ENCODE measurements at places on chromosomes 5 and 9.
A peak's percentile ranks its signal among the peaks of the same experiment; 100 is the strongest.

- DNase-seq, result no peak
Observed at GRCh38 chr5:166551384-166551783, 1740.1 kb upstream of the WWC1 start.

- no peak for DNase-seq
Observed at GRCh38 chr5:1718669-1719068, 81.0 kb downstream of the MRPL36 start.

- DNase-seq, result no peak
Observed at GRCh38 chr5:103758996-103759395, 196.4 kb upstream of the NUDT12 start.

GRCh38 chr5:135434591-135435466 is 12.3 kb downstream of the DCANP1 start:
- no peak for DNase-seq

DNA sequence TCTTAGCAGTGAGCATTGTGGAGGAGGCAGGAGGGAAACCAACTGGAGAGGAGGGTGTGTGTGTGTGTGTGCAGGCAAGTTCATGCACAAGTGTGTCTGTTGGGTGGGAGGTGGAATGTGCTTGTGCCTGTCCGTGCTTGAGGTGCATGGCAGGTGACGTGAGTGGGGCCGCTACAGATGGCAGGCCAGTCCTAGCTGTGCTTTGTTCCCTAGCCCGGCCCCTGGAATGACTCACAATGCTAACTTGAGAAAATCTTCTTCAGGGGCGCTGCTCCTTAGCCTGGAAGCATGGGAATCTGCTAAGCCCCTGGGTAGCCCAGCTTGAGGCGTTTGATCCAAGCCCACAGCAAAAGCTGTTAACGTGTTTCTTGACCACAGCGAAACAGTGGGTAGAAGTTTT is 25.0 kb upstream of the DMRT2 start:
- no peak for DNase-seq

DNA sequence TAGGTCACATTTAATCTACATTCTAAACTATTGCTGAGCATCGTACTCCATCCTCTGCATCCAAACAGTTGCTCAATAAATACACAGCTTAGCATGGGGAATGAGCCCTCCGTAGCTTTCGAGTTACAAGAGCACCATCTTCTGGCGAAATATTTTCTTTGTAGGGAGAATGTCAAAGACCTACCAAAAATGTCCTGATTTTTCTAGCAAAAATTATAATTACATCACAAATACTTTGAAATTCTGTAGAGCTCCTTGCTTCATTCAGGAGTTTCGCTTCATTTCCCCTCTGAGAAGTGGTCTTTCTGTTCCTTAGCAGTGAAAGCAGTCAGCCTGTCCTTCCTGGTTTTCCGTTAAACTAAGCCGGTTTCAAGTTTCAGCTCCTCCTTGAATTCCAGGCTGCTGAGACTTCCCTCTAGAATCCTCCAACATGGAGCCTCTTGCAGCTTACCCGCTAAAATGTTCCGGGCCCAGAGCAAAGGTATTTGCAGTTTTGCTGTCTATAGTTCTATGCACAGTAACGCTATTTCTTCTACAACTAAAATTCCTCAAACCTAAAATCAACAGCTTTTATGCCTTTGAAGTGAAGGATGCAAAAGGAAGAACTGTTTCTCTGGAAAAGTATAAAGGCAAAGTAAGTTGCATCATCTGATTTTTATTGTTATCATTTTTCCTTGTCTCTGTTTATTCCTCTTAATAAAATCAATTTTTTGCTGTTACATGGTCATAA is at the start of gene GPX8:
GPX8 (plus strand) TSS at position 409 of the 730 bp plus-strand sequence; CDS start at position 431, 22 bp downstream.
- no peak for DNase-seq

DNA sequence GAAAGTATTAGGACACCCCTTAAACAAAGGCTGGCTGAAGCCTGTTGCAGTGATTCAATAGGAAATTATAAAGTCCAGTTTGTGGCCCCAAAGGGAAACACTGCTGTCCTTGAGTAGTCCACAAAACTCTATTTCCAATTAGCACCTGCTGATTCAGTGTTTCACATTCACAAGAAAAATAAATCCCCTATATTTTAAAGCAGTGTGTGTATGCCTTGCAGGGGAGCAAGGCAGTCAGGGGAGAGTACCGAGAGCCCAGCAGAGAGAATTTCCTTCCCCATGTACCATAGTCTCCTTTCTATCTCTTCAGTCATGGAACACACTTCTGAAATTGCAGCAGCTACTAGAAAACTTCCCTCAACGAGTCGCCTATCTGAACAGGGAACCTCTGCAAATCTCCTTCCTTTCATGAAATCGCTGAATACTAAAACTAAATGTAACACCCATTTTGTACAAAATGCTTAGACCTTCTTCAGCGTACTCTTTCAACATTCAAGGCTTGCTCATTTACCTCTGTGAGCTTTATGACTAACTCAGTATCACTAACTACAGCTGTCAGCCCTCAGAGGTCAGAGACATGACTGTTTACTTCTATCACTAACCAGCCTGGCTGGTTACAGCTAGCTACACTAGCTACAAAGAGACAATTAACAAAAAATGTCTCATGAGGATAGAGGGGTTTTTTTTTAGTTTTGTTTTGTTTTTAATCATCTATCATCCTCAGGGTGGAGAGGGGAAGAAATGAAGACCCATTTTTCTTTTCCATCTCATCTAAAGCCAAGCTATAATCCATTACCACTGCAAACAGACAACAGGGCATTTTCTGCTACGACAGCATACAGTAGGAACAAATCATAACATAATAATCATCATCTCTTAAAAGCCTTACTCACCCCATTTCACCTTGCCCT is 188.7 kb downstream of the EBF1 start:
- DNase-seq, result no peak

DNA sequence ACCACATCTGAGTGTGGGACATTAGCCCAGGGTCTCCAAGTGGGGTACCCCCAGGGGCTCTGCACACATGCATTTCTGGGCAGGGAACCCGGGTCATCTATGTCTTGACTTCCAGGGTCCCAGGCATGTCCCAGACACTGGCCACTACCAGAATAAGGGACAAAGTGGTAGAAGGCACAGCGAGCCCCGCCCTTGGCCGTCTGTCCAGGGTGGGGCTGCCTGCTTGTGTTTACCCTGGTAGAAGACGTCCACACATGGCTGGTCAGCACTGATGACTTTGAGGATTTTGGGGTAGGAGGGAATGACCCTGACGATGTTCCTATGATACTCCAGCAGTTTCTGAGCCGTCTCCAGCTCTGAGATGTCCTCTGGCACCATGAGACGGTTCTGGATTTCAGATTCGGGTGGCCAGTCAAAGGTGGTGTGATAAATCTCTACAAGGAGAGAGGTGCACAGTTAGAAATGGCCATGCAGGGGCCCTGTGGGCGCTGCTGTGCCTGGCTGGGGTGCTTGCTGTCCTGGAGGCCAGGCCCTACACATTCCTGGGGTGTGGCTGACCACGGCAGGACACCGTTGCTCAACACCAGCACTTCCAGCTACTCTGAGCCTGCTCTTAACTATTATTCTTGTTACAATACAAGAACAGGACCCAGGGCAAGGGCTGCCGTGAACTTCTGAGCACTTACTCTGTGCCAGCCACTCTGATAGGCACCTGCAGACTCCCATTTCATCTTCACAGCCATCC is 51.3 kb downstream of the AK8 start:
- DNase-seq, result no peak

DNA sequence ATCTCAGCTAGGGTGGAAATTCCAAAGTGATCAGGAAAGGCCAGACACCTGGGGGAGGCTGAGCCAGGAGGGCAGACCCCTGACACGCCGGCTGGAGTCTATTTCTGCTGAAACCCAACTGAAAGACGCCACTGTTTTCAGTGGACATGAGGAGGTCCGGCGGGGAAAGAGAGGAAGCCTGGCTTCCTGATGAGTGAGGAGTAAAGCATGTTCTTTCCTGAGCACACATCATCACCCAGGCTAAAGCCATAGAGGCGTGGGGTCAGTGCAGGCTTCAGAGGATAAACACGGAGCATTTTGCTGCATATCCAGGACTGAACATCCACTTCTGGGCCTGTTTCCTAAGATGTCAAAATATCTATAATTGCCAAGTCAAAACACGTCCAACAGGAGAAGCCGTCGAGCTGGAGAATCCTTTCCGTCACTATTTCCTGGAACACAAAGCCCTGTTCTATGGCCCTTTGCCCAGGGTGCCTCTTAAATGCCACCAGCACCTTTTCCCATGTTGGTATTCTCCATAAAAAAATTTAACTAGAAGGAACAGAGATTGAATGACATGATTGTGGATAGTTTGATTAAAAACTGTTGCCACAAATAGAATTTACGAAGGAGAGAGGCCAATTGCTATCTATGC is 597.9 kb upstream of the ADAMTS16 start:
- peak; percentile 30 for DNase-seq

DNA sequence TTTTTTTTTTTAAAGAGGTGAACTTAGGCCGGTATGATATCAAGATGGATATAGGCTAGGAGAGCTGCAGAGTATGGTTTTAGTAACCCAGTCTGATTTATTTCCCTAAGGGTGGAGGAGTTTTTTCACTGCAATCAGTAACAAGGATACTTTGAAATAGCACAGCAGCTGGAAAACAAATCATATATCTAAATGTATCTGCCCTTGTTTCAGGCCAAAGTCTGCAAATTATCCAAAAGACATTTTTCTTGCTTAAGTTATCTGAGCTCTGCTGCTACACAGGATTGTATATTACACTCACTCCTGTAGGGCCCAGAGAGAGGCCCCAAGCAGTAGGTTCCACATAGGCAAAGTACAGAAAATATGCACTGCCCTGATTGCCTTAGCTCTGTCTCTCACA is 222.4 kb downstream of the NTRK2 start:
- no peak for DNase-seq

- no peak for DNase-seq
Observed at GRCh38 chr5:86997516-86997915, 270.2 kb upstream of the RASA1 start.

DNA sequence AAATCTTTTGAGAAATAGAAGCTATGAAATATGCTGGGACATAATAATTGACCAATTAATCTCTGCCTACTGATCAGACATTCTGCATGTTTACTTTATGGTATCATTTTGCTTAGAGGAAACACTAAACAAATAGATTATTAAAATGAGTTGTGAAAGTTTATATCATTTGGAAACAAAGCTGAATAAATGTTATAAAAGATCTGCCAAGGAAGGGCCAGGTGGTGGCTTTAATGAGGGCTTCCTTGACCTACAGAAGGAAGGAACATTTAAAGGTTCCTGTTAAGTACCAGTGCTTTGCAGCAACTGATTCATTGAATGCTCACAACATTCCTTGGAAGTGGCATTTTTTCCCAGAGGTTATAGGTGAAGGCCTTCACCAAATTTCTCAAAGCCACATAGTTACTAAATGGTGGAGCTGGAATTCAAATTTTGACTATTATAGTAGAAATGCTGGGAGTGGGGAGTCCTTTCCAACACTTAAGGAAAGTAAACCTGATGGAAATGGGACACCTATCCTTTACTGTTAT is 250.7 kb downstream of the GABRB2 start:
- no peak for DNase-seq

- DNase-seq, result no peak
Observed at GRCh38 chr9:87867391-87867790, 15.3 kb upstream of the SPATA31E1 start.

GRCh38 chr5:37355161-37355560 is 15.7 kb downstream of the NUP155 start:
- no peak for DNase-seq

GRCh38 chr5:74767579-74767913 is 497 bp downstream of the NSA2 start:
- no peak for DNase-seq

DNA sequence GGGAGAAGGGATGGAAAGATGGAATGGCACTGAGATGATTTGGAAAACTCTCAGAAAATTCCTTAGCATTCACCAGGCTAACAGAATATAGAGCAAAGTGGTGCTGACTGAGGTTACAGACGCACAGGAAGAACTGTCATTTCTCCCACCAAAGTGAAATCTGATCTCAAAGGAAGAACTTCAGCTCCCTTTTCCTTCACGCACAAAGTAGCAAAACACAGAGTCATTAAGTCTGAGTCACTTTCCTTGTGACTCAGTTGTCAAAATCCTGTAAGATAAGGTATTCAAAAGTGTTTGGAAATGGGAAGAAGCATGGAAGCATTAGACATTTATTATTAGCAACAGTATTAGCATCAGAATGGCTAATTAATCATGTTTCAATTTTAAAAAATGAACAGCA is 11.7 kb downstream of the MPDZ start:
- DNase-seq, result no peak

DNA sequence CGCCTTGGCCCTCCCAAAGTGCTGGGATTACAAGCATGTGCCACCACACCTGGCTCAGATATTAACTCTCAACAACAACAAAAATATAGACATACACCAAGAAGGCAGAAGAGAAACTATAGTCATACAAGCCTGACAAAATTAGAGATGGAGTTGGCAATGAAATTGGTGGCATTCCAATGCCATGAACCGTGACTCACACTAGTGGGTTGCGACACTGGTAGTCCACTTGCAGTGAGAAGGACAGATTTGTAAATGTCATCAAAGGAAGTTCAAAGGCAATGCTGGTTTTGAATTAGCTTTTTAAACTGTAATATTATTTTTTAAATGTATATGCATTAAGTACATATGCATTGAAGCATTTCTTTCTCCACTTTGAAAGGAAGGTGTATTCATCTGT is 8.5 kb upstream of the DNAJC25 start:
- DNase-seq, result no peak

GRCh38 chr5:110687485-110687884 is 39.0 kb downstream of the TMEM232 start:
- DNase-seq, result no peak

DNA sequence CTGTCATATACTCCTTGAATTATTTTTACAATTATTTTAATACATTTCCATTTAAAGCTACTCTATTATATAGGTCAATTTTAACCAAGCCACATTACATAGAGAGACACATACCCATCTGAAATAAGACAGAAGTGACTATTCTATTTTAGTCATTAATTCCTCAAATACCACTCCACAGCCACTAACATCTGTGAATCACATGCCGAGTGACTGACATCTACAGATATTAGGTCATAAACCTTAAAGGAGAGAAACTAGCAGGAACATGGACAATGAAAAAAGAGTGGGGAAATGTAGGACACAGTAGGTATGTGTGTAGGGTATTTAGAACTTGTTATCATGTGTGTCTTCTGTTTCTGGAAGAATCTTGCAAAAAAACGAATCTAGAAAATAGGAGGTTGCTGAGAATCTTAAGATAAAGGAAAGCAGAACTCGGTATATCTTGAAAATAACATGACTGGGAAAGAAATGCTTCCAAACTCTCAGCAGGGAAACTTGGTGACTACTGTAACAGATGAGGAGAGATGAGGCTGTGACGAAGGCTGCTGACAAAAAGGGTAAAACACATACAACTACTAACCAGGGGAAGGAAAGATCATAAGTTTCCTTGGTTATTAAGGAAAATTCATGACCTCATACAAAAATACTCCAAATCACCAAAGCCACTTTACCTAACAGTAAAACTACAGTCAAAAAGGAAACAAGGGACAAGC is 84.6 kb downstream of the PLPP1 start:
- DNase-seq, result no peak

Measured in NCI-H1048 (cell line).